ENCODE measurements at places on chromosomes 5 and 9.

GRCh38 chr5:143402553-143403333 is 743 bp downstream of the NR3C1 start:
- DNase-seq, result peak; percentile 39

- no peak for DNase-seq
Observed at GRCh38 chr9:37700131-37700530, 49.4 kb downstream of the FRMPD1 start.

DNA sequence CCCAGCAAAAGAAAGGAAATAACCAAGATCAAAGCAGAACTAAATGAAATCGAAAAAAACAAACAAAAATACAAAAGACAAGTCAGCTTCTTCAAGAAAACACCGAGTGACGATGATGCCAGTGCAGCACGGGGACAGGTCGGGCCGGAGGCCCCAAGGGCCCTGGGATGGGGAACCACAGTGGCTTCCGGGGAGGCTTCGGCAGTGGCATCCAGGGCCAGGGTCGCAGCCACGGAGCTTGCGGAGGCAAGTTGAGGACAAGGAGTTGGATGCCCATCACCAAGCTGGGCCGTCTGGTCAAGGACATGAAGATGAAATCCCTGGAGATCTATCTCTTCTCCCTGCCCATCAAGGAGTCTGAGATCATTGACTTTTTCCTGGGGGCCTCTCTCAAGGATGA is 53.2 kb upstream of the WDR41 start:
- no peak for DNase-seq

DNA sequence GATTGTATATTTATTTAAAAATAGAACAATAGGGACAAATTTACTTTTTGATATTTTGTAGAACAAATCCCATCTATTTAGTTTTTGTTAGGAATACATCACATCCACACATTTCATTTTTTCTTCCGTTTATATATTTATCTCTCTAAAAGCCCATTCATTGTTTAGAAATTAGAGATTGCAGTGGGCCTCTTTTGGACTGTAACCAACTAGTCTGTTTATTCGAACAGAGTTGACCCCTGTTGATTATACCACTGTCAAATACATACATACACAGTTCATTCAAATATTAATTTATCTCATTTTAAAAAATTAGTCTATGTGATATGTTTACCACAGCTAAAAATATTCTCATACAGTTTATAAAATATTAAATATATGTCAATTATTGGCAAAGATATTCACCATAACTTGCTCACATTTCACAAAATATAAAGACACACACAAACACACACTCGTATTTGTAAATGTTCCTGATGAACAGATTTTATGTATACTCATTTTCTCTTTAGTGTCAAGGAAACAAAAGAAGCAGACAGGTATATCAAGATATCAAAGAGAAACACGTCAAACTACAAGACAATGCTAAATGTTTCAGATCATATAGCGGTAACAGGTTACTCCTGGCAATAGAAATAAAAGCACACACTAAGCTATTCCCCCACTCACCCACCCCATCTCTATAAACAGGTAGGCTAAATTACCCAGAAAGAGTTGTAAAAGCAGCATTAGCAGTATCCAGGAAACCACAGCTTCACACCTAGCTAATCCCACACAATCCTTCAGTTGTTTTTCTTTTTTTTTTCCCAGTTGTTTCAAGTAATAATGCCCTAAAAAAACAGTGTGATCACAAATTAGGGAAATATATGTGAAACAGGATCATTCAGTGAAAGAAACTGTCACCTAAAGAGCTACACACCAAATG is 283.9 kb downstream of the ADAMTS6 start:
- DNase-seq, result no peak

GRCh38 chr5:96957254-96958049 is 21.6 kb downstream of the LNPEP start:
- DNase-seq, result peak; percentile 27

- no peak for DNase-seq
Observed at GRCh38 chr5:38426986-38427950, 129.2 kb downstream of the LIFR start.

DNA sequence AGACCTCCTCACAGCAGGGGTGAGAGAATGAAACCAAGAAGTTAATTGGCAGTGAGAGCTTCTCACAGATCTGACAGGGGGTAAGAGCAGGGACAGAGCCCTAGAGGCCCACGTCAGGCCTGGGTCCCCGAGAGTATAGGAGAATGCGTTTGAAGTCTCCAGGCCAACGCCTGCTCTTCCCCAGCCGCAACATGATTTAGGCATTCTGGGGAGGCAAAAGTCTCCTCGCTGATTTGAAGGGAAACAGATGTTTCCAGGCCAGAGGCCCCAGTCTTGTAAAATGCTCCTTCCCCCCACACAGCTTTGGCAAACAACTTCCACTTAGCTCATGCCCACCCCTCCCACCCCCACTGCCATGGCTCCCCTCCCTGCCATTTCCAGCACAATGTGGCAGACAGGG is 239.2 kb upstream of the TRIM32 start:
- no peak for DNase-seq

- no peak for DNase-seq
Observed at GRCh38 chr5:94891565-94891964, 273.1 kb downstream of the SLF1 start.

- DNase-seq, result no peak
Observed at GRCh38 chr9:21097817-21098216, 20.1 kb upstream of the IFNB1 start.

GRCh38 chr9:78031444-78031892 is at the start of gene GNAQ:
GNAQ (minus strand) TSS chr9:78031811; CDS start chr9:78031235, 576 bp downstream.
- DNase-seq, result no peak

GRCh38 chr5:136058039-136058971 is 29.5 kb downstream of the TGFBI start:
- DNase-seq, result no peak

DNA sequence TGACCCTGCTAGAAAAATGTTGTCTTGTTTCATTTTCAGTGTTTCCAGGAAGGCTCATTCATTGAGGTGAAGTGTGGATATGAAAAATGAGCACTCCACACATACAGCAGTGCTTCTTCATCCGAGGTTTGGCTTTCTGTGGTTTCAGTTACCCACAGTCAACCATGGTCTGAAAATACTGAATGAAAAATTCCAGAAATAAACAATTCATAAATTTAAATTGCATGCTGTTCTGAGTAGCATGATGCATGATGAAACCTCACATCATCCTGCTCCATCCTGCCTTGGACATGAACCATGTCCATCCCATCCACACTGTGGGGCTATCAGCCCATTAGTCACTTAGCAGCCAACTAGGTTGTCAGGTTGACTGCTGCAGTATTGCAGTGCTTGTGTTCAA is 10.4 kb upstream of the SLC45A2 start:
- DNase-seq, result no peak

GRCh38 chr9:84146893-84147710 is 166.5 kb downstream of the RMI1 start:
- DNase-seq, result no peak

DNA sequence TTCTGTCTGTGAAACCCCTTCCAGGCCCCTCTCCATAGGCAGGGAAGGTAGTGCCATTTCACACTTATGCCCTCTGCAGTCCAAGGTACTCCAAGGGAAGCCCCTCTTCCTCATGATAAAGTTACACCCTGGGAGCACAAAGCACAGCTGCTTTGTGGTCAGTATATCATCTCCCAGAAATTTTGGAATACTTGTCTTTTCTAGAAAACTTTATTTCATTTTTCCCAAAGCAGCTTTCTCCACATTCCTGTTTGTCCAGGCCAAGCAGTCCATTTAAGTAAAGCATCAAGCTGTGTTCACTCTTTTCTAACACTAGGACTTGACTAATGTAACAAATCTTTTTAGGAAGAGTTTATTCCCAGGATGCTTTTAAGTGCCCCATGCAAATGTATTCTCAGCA is 371.8 kb upstream of the RGMB start:
- no peak for DNase-seq

DNA sequence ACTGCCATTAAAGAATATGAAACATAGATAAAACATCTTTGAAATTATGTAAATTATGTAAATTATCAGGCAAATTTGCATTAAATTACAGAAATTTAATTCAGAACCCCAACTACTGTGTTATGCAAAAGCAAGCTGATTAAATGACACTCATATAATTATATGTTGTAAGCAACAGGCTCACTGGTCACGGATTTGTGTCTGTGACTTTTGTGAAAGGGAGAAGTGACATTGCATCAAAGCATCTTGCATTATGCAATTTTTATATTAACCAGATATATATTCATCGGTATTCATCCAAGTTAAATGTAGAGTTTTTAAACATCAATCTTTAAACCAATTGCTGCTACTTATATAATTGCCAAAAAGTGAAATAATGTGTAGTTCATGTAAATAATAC is 13.0 kb upstream of the GLIPR2 start:
- DNase-seq, result no peak

- no peak for DNase-seq
Observed at GRCh38 chr5:140242890-140243585, 59.9 kb downstream of the PFDN1 start.

DNA sequence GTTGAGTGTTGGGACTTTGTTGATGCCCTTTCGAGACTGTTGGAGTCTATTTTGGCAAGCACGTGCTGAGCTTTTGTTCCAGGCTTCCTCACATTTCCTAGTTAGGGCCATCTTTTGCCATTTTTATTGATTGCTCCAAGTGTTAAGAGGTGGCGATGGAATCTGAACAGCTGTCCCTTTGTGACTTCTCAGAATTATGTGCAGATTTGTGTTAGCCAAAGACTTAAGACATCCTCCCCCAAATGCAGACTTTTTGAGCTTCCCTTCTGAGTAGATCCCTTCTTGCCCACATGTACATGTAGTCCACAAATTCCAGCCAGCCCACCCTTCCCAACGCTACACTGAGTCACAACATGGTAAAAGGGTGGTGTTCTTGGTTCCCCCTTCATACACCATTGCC is 59.2 kb downstream of the SPIN1 start:
- DNase-seq, result no peak

- peak; percentile 11 for DNase-seq
Observed at GRCh38 chr5:159163027-159163700, 46.2 kb downstream of the RNF145 start.

GRCh38 chr5:74442466-74442865 is 198.1 kb downstream of the ENC1 start:
- DNase-seq, result no peak

DNA sequence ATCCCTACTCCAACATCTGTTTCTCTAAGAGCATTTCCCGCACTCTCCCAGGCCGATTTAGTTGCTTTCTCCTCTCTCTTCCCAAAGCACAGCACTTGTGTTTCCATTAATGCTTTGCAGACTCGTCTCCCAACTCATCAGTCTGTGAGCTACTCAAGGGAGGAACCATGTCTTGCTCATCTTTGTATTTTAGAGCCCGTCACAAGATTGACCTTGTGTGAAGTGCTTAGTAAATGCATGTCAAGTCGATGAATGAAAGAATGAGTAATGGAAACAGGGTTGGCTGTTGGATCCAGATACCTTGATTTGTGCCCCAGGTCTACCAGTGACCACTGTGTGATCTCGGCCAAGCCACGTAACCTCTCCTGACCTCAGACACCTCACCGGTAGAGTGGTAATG is 99.3 kb downstream of the KLF4 start:
- no peak for DNase-seq

DNA sequence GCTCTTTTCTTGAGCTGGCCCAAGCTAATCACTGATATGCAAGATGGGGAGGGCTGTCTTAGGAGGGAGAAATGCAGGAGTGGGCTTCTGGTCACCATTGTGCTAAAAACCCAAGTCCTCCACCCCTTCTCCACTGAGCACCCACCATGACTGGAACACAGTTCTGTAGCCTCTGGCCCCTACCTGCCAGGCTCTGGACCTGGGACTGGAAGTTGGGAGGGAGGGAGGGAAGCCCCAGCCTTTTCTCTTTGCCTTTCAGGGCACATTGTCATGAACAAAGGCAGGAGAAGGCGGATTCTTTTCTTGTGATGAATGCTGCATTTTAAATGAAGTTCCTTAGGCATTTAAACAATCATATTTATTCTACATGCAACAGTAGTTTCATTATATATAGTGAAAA is 559.1 kb upstream of the TRPC7 start:
- DNase-seq, result no peak

DNA sequence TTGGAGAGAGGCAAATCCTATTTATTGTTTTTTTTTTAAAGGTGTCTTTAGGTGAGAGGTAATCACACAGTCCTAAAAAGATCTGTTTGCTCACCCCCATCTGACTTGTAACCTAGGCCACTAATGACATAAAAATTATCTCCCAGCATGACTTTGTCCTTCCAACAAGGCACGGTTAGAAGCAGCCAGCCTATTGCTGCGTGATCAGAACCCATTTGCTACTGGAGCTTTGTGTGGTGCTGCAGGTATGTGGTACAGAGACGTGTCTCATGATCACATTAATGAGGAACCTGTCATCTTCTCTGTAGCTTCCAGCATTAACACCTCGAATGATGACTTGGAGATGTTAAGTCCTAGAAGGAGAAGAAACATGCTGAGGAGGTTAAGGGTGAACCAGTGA is 555.8 kb upstream of the TLE4 start:
- DNase-seq, result no peak

DNA sequence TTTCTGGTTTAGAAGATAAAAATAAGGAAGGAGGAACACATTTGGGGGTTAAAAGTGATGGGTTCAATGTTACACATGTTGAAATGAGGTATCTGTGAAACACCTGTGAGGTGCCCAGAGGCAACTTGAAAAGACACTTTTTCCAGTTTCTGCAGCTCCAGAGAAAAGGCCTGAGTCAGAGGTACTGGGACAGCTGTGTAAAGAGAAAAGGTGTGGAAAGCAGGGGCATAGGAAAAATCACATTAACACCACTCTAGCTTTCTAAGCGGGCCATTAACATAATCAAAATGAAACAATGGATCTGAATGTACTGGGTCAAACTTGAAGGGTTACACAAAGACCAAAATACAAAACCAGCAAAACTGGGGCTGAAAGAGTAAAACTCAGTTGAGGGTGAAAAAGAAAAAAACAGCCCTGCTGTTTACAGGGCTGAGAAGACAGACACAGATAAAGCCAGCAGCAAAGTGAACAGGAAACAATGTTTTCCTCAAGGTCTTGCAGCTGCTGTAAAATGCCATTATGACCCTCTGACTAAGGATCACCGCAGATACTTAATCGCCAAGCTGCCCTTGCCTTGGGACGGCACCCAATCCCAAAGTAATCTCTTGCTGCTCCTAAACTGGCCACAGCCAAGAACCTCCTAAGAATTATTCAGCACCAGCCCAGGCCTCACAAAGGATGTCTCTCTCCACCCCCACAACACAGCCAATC is 104.7 kb downstream of the DROSHA start:
- DNase-seq, result no peak

DNA sequence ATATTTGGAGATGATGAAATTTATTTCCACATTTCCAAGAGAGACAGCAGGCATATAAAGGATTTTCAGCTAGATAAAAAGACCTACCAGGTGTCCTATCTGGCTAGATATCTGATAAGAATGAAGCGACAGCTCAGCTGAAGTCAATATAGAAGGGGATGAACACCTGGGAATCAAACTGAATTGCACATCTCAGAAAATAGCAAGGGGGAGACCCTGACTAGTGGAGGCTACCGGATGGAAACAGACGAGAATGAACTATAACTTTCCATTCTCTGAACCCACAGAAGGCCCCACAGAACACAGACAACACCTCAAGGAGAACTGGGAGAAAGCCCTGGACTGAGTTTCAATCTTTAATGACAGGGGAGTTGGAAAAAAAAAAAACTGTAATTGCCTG is 51.1 kb downstream of the CPLANE1 start:
- peak; percentile 2 for DNase-seq

Data from CD4-positive, alpha-beta T cell treated with Interleukin-4 for 4 hours (primary cell).